T-helper 1 cell (primary cell): ENCODE measurements at places on chromosomes 3 and 15.

- peak; percentile 73 for DNase-seq
Measured at GRCh38 chr3:172666873-172667694, 43.8 kb downstream of the NCEH1 start.

GRCh38 chr3:127630811-127631714, 2.1 kb downstream of the PODXL2 start:
- DNase-seq = no peak

GRCh38 chr15:98728082-98728810, 79.9 kb downstream of the IGF1R start:
- DNase-seq = no peak

DNA sequence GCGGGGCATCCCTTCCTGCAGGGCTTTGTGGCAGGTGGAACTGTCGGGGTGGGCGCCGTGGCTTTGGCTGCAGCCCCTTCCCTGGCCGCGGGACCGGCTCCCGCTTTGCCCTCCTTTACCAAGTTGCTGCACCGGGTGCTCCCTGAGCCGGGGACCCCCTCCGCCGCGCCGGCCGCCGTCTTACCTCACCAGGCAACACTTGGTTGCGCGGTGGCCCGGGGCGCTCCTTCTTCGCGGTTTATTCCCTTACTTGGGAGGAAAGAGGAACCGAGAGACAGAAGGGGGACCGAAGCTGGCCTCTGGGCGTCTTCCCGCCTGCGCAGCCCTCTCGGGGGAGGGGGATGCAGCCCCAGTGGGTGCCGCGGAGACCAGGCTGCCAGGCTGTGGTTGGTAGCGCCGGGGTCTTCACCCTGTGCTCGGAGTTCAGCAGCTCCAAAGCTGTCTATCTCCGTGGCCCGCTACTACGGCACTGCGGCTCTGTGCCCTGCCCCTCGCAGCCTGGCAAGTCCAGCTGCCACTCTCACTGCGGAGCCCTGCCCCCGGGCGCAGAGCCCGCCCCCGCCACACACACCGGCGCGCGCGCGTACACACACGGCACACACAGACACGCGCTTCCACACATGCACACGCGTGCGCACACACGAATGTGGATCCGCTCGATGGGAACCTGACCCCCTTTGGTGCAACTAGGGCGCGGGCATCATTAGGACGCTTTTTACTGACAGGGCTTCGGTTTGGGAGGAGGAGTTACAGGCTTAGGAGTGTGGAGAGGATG, at the start of gene DGKG:
Gene DGKG, minus strand, starts transcription at position 473 of the 775 bp plus-strand sequence. CDS start 41,775 bp downstream, outside the sequence.
- DNase-seq = peak; percentile 18

DNA sequence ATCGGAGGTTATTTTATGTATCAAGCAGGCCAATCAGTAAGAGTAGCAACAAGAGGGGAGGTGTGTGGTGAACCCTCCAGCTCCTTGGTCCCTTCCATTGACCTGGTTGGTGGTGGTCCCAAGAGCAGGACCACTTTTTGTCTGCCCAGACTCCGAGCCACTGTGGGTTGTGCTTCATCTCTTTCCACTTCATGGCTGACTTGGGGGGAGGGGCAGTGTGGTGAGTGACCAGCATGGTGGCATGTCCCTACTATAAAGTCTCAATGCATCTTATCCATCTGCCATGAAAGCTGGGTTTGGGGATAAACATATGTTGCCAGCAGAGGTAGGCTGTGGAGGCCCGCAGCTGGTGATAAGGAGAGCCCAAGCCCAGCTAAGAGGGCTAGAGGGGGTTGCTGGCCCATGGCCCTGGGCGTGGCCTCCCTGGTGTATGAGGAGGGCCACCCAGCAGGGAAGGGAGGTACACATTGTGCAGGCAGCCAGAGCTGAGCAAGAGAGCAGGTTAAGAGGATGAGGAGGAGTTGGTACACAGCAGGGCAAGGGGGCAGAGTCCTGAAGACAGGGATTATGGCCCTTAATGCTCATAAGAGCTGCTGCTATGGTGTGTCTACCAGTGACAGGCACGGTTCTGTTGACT, 7.0 kb downstream of the AEN start:
- DNase-seq = no peak

GRCh38 chr3:30597131-30597768, 9.2 kb upstream of the TGFBR2 start:
- DNase-seq = no peak

DNA sequence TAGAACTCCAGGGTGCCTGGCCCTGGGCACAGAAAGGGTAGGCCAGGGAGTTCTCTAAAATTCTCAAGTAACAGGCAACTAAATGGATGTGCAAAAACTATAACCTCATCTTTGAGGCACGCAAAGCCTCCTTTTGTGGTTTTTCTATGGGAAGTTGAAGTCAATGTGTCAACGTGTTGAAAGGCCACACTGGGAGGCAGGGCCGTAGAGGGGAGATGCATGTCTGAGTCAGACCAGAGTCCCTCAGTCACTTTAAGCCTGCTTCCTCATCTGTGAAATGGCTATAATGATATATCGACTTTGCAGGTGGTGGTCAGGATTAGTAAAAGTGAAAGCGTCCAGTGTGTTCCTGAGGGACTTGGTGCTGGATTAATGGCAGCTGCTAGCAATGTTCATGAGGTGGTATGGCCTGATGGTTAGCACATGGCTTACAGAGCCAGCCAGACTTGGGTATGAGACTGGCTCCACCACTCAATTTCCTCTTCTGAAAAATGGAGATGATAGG, 17.0 kb downstream of the TGM5 start:
- DNase-seq = peak; percentile 36

DNA sequence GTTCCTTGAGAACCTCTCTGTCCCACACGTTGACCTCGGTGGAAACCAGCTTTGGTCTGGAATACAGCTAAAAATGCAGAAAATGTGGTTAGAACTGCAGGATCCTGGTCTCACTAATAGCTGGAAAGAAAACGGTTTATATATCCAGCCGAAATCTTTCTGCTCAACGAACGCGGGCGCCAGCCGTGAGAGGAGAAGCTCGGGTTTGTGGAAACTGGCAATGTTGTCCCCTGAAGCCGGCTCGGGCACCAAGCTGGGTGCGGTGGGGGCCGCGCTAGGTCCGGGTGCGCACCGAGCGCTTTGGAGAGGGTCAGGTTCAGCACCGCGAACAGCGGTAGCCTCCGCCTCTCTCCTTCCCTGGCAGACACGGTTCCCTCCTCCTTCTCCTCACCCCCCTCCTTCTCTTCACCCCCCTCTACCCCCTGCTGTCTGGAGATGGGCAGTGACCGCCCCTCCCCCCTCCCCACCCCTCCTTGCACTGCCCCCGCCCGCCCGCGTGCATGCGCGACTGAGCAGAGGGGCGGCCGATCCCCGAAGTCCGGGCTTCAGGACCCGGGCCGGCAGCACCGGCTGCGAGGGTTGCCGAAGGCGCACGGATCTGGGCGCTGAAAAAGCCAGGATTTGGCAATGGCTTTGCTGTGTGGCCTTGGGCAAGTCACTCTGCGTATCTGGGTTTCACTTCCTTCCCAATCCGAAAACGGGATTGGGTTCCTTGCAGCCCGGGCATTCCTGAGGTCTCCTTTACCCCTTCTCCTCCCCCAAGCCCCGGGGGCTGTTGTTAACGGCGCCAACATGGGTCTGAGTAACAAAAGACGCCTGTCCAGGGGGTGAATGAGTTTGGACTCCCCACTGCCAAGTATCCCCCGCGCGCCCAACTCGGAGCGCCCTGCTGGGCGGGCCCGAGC, at the start of gene SKOR1:
Gene SKOR1, plus strand, starts transcription at position 534 of the 905 bp plus-strand sequence. Its CDS starts 94 bp downstream, at position 628.
- DNase-seq = no peak

DNA sequence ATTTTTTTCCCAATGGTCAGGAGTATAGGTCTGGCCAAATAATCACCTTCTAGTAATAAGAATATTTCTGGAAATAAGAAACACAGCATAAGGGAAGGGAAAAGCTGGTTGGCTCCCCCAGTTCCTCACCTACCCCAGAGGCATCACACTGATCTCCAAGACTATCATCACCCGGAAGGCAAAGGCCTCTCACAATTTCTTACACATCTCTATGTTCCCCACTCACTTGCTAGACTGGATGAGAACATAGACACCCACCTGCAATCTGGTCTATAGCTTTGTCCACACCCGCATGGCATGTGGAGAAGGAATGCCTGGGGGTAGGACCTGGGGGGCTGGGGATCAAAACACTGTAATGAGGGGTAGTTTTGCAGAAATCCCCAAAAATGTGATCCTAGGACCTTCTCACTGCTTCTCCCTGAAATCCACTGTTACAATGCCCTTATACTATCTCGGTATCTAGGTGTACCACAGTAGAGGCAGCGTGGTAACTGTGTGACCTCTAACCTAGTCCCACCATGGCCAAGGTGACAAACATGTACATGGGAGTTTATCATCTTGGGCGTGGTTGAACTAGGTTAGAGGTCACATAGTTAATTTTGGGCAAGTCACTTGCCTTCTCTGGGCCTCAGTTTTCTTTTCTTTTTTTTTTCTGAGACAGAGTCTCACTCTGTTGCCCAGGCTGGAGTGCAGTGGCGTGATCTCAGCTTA, 29.5 kb upstream of the NRROS start:
- no peak for DNase-seq

DNA sequence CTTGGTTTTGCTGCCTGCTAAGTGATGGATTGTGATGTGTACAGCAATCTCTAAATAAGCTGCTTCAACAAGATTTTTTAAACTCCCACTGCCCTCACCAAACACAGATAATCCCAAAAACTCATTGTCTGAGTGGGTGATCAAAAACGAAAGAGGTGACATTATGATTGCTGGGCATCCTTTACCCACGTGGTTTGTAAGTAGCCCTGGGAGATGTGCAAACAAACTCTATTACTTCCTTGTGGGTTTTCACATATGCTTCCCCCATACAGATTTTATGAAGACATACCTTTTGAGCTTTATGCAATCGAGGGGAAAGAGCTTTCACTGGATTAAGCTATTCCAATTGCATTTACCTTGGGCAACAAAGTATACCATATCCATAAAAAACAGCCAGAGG, 1000.4 kb downstream of the FHIT start:
- DNase-seq = no peak

- DNase-seq = no peak
Measured at GRCh38 chr15:30943654-30944335, 40.1 kb downstream of the FAN1 start.

DNA sequence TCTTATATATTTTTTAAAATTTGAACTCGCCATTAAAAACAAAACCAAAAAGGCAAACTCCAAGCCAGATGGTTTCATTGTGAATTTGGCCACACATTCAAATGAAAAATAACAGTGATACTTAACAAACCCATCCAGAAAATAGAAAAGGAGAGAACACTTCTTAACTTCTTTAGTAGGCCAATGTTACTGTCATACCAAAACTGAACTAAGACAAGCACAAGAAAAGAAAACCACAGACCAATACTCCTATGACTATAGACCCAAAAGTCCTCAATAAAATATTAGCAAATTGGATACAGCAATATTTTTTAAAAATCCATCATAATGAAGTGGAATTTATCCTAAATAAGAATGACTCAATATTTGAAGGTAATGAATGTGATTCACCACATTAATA, 73.5 kb upstream of the ALDH1A3 start:
- no peak for DNase-seq
